ENCODE measurements at places on chromosomes 13 and 19.

GRCh38 chr19:11693505-11694499 lies 44.9 kb downstream of the ZNF823 start:
- DNase-seq, result no peak

DNA sequence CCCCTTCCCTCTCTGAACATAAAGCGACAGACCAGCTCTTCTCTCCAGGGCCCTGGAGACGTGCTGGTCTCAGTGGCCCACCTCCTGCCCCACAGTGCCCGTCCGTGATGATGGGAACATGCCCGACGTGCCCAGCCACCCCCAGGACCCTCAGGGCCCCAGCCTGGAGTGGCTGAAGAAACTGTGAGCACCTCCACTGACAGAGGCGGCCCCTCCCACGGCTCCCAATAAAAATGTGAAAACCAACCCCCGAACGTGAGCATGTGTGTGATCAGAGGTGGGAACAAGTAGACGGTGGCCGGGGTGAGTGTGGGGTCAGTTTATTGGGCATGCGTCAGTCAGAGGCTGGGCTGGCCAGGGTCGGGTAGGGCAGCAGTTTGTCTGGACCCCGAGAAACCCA lies 4.1 kb downstream of the NDUFA3 start:
- DNase-seq, result no peak

DNA sequence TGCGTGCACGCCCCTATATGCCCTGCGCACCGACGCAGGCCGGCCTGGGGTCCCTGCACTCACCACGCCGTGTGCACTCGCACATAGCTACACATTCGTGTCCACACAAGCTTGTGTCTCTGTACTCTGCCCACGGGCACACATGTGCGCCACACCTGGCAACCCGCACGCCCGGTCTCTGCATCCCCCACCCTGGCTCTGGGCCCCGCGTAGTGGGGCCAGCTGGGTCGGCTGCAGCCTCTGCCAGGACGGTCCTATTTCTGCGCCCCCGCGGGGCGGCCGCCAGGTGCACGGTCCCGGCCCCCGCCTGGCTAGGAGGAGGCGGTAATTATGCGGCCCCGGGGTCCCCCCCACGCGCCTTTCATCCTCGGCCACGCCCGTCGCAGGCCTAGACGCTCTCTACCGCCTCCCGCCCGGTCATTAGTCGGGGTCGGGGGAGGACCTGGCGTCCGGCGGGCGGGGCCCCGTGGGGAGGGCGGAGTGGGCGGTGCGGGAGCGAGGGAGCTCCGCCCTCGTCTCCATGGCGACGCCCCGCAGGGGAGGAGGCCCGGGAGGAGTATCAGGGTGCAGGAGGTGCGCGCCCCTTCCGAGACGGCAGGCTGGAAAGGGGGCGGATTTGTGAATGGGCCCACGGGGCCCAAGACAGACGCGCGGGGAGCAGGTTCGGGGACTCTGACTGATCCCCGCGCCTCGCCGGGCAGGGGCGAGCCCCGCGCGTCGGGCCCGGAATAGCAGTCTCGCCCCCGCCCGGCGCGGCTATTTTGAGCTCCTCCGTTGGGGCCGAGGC lies 2.8 kb upstream of the CIRBP start:
- DNase-seq, result peak; percentile 66

- DNase-seq, result no peak
Observed at GRCh38 chr13:104485571-104485970, 1419.4 kb upstream of the SLC10A2 start.

GRCh38 chr19:408902-409515 lies at the start of gene C2CD4C:
Gene C2CD4C, minus strand, starts transcription at chr19:409147. Its CDS starts 786 bp downstream, at chr19:408361.
- no peak for DNase-seq

DNA sequence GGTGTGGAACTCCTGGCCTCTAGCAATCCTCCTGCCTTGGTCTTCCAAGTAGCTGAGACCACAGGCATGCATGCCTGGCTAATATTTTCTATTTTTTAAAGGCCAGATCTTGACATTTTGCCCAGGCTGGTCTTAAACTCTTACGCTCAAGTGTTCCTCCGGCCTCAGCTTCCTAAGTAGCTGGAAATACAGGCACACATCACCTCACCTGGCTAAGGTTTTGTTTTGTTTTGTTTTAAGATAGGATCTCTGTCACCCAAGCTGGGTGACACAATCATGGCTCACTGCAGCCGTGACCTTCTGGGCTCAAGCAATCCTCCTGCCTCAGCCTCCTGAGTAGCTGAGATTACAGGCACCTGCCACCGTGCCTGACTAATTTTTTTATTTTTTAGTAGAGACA lies 5.5 kb upstream of the RLN3 start:
- DNase-seq, result no peak

Data from stimulated activated CD4-positive, alpha-beta T cell treated with anti-CD3 and anti-CD28 coated beads, TNF-alpha, amount 100 ng/mL, for 1 hour (primary cell).